CD4-positive, alpha-beta T cell treated with Interleukin-10 for 1 hour (primary cell): ENCODE measurements at places on chromosomes 3 and 15.

DNA sequence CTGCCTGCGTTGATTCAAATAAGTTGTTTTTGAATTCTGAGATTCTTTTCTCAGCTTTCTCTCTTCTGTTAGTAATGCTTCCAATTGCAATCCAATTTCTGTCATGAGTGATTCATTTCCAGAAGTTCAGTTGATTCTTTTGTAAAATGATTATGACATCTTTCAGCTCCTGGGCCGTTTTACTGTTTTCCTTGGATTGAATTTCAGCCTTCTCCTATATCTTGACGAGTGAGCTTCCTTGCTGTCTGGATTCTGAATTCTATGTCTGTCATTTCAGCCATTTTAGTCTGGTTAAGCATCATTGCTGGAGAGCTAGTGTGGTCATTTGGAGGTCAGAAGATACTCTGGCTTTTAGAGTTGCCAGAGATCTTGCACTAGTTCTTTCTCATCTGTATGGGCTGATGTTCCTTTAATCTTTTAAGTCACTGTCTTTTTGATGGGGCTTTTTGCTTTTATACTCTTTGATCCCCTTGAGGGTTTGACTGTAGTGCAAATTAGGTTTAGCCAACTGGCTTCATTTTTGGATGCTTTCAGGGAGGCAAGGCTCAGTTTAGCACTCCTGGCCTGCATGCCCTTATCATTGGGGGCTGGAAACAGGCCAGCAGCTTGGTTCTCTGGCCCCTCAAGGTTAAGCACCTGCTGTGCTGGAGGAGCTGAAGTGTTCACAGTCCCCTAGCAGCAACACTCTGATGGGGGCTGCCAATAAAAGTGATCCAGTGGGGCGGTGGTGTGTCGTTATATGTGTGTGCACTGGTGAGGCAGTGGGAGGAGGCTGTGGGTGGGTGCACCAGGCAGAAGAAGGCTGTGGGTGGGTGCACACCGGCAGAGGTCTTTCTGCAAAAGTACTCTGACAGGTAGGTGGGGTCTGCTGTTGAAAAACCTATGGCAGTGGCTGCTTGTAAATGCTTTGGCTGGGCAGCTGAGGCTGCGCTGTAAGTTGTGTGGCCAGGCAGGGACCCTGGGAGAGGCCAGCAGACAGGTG is 51.2 kb downstream of the MCTP2 start:
- DNase-seq = no peak

DNA sequence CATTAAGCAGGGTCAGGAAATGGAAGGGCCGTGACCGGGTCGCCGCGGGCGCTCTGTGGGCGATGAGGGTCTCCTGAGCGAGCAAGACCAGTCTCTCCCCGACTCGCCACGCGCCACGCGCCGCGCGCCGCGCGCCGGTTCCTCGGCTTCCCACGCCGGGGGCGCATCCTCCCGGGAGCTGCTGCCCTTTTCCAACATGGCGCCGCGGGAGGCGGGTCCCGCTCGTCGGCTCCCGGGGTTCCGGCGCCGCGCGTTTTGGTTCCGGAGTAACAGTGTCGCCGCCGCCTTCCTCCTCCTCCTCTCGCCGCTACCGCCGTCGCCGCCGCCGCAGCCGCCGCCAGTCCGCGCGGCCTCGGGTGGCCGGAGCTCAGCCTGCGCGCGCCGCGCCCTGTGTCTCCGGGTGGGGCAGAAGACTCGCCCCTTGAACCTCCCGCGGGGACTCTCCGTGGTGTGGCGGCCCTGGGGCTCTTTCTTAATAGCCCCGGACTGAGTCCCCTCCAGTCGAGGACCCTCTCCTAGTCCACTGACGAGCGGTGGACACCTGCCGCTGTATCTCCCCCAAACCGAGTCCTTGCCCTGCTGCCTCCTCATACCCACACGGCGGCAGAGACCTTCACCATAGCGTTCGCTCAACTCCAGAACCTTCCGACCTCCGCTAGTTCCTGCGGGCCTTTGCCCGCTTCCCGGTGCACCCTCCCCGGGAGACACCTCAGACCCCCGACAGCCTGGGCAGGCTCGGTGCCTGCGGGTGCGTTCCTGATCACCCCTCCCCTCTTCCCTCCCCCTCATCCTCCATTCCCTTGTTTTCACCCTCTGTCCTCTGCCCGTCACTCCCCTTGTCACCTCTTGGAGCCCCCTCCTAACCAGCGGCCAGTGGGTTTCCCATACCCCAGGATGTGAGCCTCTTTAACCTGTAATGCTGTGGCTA is at the start of gene MAP2K5:
MAP2K5 (plus strand) TSS at position 284 of the 928 bp plus-strand sequence; CDS start at position 917, 633 bp downstream.
- peak; percentile 84 for DNase-seq

DNA sequence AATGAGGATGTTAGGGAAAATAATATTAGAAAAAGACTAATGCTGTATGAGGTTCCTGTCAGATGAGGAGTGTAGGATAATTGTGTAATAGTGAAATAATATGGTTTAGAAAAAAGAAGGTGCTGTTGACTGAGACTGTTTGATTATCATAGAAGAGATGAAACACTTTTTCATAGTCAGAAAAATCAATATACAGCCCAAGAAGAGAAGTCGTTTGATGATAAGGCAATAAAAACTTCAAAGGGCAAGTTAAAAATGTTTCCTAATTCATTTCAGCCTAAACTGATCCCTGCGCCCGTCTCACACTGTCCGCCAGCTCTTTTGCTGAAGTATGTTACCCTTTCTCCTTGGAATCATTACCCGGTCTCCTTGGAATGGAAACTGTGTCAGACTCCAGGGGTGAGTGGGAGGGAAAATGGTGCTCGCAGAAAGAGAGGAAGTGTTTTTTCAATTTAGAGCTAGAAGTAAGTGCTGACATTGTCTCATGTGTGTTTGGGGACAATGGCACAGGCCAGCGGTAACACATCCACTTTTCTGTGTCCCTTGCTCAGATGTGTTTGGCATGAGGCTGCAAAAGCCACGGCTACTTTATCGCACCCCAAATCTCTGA is 23.6 kb downstream of the DUT start:
- DNase-seq = no peak

- peak; percentile 67 for DNase-seq
Measured at GRCh38 chr15:75042730-75043508, 19.5 kb downstream of the PPCDC start.

GRCh38 chr3:111071257-111072030 is at the start of gene NECTIN3:
Gene NECTIN3 (plus strand): TSS chr3:111071816. CDS start chr3:111072018, 202 bp downstream.
- peak; percentile 91 for DNase-seq

- no peak for DNase-seq
Measured at GRCh38 chr3:150110097-150110496, 139.4 kb upstream of the PFN2 start.

DNA sequence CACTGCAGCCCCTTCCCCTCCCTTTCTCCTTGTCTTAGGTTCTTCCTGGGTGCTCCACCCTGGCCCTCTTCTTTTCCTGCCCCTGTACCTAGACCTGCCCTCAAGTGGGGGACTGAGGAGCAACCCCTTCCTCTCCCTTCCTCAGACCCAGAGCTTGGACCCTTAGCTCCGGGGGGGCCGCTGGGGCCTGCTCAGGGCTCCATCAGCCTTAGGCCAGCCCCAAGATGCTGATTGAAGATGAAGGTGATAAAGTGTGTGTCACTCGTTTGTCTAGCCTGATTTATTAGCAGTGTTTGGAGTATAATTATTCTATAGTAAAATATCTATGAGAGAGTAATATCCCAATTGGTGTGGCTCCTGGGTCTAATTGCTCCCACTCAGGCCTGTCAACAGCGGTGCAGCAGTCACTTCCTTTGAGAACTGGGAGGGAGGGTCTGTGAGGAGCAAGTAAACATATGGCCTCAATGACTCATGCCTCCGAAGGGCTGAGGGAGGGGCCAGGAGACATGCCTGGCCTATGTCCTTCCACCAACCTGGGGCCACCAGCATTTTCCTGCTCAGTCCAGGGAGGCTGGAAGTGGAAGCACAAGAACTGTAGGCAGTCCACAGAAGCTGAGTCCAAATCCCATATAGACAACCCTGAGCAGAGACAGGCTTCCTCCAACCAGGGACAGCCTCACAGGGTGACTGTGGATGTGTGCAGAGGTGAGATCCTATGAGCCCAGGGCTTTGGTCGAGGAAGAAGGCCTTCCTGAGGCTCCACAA is 123.2 kb downstream of the DNAJB8 start:
- DNase-seq = no peak

- DNase-seq = no peak
Measured at GRCh38 chr3:116069024-116069423, 376.3 kb downstream of the LSAMP start.

DNA sequence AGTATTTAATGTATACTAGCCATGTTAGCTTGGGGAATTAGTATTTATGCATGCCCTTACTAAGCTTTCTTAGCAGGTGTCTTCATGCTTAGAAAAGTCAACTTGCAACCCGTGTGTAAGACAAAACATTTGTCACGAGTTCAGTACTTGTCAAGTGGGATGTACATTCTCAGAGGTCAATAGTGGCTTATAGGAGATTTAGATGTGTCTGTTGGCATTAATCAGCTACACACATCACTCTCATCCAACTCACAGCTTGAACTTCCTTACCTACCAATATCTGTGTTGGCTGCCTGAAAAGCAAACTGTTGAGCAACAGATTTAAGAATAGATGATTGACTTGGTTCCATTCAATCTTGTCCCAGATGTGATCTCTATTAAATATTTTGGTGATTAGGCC is 109.5 kb downstream of the ROBO2 start:
- no peak for DNase-seq

- no peak for DNase-seq
Measured at GRCh38 chr3:69182588-69183316, 60.4 kb upstream of the LMOD3 start.

DNA sequence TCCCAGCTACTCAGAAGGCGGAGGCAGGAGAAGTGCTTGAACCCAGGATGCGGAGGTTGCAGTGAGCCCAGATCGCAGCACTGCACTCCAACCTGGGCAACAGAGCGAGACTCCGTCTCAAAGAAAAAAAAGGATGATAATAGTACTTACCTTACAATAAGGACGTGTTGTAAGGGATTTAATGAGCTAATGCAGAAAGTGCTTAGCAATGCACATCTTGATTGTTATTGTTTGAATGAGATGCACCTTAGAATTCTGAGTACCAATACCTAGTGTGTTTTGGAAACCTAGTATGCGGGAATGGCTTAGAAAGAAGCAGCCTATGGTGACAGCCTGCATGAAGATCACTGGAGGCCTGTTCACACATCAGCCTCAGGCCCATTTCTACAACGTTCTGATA is 19.5 kb downstream of the SNUPN start:
- DNase-seq = no peak

DNA sequence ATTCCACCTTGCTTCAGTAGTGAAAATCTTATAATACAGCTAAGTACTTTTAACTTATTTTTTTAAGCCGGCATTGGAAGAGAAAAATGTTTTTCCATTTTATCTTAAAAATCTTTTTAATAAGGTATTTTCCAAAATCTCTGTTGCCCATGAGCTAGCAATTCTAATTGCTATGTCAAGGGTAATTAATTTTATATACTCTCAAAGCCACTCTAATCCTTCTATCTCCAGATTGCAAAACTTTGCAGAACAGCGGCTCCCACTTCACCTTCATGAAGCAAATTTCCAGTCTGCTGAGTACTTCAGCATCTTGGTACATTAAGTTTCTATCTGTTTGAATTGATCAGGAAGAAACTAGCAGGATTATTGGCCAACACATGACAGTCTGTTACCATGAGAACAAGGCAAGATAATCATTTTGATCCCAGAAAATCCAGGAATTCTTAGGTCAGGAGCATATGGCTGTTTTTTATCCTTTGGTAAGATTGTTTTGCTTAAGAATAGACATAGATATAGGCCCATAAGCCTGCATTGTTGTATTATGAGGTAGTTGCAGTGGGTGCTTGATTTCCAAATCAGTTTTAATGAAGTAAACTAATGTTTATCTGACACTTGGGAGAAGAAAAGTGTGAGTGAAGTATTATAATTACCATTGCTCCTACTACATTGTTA is 6.0 kb downstream of the TIPARP start:
- DNase-seq = no peak

- DNase-seq = no peak
Measured at GRCh38 chr3:170117134-170117533, 64.4 kb downstream of the PHC3 start.

GRCh38 chr3:195788711-195789581 is 22.8 kb downstream of the MUC4 start:
- DNase-seq = no peak

DNA sequence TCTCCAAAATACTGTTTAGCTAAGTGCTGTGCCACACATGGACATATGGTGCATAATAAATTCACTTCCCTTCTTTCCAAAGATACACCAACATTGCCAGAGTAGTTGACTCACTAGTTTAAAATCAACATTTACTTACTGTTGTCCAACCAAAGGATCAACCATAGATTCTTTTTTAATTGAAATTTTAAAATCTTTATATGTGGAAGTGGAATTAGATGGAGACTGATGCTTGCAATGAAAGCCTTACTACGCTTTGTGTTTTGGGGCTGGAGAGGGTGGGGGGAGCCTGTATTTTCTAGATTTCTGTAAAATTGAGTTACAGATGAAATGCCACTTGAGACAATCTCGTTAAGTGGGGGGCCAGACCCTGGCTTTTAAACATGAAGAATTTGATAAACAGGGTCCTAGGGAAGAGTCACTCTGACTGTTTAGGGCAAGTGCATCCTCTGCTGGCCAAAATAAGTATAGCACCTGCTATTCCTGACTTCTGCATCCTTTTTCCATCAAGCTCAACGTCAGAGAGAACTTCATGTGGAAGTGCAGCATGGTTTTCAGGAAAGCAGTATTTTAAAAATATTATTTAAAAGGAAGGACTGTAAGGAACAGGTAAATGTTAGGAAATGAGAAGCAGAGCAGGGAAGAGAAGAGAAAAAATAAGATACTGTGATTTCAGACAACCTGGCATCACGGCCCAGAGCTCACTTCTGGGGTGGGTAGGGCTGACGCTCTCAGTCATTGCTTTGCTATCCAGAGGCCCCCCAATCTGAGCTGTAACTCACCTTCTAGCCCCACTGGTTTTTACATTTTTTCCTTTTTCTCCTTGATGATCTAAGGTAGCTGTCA is 76.7 kb downstream of the BOC start:
- peak; percentile 55 for DNase-seq

DNA sequence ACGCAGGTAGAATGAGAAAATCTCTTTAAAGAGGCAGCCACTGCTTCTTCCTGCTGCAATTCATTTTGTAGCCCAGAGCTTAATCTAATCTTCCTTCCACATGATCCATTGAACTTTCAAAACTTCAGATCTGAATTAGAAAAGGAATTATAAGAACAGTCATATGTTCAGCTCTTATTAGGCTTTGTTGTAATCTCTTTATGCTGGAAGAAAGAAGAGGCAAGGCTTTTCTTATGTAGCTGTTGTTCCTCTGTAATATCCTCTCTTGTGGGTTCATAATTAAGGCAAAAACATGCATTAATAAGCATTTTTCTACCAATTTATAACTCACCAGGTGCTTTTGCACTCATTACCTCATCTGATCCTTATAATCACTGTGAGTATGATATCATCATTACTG is 634.9 kb upstream of the CFAP20DC start:
- no peak for DNase-seq

GRCh38 chr15:48565560-48566482 is 79.7 kb downstream of the FBN1 start:
- no peak for DNase-seq

DNA sequence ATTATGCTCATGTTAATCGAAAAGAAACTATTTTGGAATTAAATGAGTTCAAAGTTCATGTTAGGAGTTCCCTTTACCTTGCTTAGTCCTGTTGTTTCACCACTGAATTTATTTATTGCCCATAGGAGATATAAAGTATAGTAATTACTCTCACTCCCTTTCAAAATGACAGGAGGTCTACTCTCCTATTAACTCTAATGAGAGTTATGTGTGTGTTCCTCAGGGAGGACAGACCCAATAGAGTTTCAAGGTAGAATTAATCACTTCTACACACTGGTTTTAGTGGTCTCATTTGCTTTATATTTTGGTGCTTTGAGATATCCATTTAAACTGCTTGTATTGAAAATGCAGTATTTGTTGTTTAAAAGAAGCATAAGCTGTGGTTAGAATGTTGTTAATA is 398.9 kb downstream of the NLGN1 start:
- no peak for DNase-seq
